A172 (cell line): ENCODE measurements at places on chromosomes 12 and 14. TPM values are rescaled to one million over a fixed set of nuclear protein-coding genes. Genes with fewer than 3 reads are reported as not detected.

The RHEBL1 gene
- total RNA-seq, result 1.2 and 8.0 TPM in 2 replicates

The GABARAPL1 gene
- total RNA-seq, result 20.4 and 20.8 TPM in 2 replicates

The PSMC6 gene
- 150 and 171 TPM in 2 replicates for total RNA-seq

The PAX9 gene
- not detected in 2 replicates for total RNA-seq

The TGFB3 gene
- total RNA-seq, result 2.1 and 2.3 TPM in 2 replicates

The SOAT2 gene
- 0.17 TPM in 1 of 2 replicates, not detected in the other for total RNA-seq

The LYZ gene
- 0.07 and 2.3 TPM in 2 replicates for total RNA-seq

The TAS2R7 gene
- total RNA-seq, result not detected in 2 replicates

The RNASE3 gene
- not detected in 2 replicates for total RNA-seq

The STYK1 gene
- total RNA-seq, result 0.12 and 9.9 TPM in 2 replicates

The AKT1 gene
- total RNA-seq, result 105 and 107 TPM in 2 replicates

The RNF212B gene
- total RNA-seq, result not detected in 2 replicates

The ESYT1 gene
- 119 and 164 TPM in 2 replicates for total RNA-seq

The KRT3 gene
- total RNA-seq, result not detected in 2 replicates

The PRKD1 gene
- total RNA-seq, result 4.0 and 4.7 TPM in 2 replicates

The HOXC11 gene
- total RNA-seq, result 1.0 and 2.3 TPM in 2 replicates

The TPCN1 gene
- 8.9 and 13.3 TPM in 2 replicates for total RNA-seq

The SLC25A21 gene
- 0.22 TPM in 1 of 2 replicates, not detected in the other for total RNA-seq

The RAD9B gene
- 0.89 and 2.1 TPM in 2 replicates for total RNA-seq

The TPPP2 gene
- not detected in 2 replicates for total RNA-seq

The TBX5 gene
- not detected in 2 replicates for total RNA-seq

The CISTR gene
- total RNA-seq, result not detected in 2 replicates

The NAA25 gene
- 22.5 and 25.0 TPM in 2 replicates for total RNA-seq

The NEUROD4 gene
- total RNA-seq, result not detected in 2 replicates

The FKBP11 gene
- total RNA-seq, result 2.8 and 3.3 TPM in 2 replicates

The SMOC1 gene
- not detected in 2 replicates for total RNA-seq

The HOXC9 gene
- total RNA-seq, result 6.3 and 11.0 TPM in 2 replicates

The ASIC1 gene
- 1.6 and 3.3 TPM in 2 replicates for total RNA-seq

The RHOJ gene
- total RNA-seq, result 0.10 and 1.1 TPM in 2 replicates

The NKX2-1 gene
- not detected in 2 replicates for total RNA-seq

The KICS2 gene
- total RNA-seq, result 5.9 and 7.8 TPM in 2 replicates

The MYRFL gene
- not detected in 2 replicates for total RNA-seq

The LTB4R gene
- 2.3 and 2.9 TPM in 2 replicates for total RNA-seq

The TAS2R42 gene
- not detected in 2 replicates for total RNA-seq
